ENCODE measurements at places on chromosomes 12 and 14.
A peak's percentile ranks its signal among the peaks of the same experiment; 100 is the strongest.

GRCh38 chr12:56941299-56942017 lies 7.2 kb upstream of the SDR9C7 start:
- peak; percentile 59 for DNase-seq

DNA sequence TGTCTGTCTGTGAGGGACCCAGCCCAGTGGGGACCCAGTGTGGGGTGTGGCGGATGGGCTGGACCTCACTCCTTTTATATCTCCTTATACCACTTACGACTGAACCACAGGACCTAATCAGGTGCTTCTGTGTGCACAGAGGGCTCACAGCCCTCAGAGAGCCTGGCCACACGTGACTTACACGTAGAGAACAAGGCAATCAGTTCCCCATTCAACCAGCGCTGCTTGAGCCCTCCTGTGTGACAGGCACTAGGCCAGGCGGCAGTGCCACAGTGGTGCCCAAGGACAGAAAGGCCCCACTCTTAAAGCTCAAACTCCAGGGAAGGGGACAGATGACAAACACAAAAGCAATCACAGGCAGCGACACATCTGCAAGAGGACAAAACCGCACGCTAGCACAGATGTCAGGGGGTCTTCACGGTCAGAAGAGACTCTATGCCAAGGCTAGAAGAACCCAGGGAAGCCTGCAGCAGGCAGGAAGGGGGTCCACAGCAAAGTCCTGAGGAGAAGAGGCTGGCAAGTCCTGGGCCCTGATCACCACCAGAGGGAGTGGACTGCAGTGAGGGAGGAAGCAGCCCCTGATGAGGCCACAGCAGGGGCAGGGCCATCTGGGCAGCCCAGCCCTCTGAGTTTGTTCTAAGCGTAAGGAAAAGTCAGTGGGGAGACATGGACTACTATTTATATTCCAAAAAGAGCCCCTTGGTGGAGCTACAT lies 39.3 kb downstream of the SETD3 start:
- DNase-seq, result no peak

DNA sequence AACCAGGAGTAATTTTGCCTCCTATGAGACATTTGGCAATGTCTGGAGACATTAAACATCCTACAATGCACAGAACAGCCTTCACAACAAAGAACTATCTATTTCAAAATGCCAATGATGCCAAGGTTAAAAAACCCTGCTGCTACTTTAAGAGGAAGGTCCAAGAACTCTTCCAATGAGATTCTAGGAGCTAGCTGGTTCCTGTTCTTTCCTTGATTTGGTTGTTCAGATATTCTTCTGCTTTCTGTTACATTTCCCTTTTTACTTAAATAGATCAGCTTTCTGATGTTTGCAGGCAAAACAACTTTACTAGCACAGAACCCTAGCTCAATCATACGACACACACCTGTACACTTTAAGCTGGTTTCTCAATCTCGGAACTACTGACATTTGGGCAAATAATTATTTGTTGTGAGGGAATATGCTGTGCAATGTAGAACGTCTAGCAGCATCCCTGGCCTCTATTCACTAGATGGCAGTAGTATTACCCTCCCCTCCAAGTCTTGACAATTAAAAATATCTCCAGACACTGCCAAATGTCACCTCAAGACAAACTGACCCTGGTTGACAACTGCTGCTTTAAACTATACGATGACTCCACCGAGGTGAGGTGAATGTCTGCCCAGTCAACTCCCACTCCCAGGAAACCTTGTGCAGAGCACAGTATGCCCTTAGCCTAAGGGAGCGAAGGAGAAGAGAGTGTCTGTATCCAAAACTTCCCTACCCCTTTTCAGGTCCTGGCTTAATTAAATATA lies 4.4 kb downstream of the BLTP3B start:
- DNase-seq, result no peak

GRCh38 chr14:64620910-64621309 lies 71.1 kb downstream of the PPP1R36 start:
- DNase-seq, result no peak

GRCh38 chr12:120775862-120776552 lies 50.4 kb downstream of the ACADS start:
- DNase-seq, result no peak

GRCh38 chr14:79861111-79861510 lies 350.2 kb downstream of the DIO2 start:
- no peak for DNase-seq

DNA sequence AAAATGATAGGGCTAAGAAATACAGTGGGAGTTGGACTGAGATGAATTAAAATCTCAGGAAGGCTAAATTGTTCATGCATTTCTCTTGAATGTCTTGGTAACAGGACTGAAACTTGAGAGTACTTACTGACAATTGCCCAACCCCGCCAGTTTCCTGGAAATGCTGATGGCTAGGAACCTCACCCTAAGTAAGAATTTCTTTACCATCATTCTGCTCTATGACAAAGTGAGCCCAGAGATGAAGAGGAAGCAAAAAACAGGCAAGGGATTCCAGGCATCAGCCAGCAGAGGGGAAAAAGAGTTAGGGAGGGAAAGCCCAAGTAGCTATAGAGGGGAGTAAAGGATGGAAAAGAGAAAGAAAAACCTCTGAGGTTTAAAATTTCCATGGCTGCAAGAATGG lies 397.7 kb downstream of the MDGA2 start:
- no peak for DNase-seq

GRCh38 chr14:98189511-98189910 lies 1082.5 kb downstream of the BCL11B start:
- DNase-seq, result no peak

DNA sequence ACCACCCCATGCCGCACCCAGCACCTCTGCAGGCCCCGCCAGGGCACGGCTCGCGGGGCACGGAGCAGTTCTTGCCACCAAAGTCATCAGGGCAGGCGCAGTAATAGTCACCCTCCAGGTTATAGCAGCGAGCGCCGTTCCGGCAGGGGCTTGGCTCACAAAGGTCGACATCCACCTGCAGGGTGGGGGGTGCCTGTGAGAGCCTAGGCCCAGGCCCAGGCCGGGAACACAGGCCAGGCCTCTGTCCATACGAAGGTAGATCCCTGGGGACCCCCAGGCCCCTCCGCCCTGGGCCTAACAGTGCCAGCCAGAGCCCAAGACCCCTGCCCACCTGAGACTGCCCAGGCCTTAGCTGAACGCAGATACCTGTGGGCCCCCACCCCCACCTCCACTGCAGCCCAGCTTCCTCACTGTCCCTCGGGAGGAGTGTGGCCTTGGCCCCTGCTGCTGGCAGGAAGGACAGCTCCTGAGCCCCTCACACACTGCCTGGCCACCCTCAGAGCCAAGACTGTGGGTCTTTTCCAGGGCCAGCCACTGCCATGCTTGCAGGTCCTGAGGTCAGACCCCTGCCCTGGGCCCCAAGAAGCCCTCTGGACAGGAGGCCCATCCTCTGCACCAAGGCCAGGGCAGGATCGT lies 19.3 kb downstream of the JAG2 start:
- DNase-seq, result no peak

DNA sequence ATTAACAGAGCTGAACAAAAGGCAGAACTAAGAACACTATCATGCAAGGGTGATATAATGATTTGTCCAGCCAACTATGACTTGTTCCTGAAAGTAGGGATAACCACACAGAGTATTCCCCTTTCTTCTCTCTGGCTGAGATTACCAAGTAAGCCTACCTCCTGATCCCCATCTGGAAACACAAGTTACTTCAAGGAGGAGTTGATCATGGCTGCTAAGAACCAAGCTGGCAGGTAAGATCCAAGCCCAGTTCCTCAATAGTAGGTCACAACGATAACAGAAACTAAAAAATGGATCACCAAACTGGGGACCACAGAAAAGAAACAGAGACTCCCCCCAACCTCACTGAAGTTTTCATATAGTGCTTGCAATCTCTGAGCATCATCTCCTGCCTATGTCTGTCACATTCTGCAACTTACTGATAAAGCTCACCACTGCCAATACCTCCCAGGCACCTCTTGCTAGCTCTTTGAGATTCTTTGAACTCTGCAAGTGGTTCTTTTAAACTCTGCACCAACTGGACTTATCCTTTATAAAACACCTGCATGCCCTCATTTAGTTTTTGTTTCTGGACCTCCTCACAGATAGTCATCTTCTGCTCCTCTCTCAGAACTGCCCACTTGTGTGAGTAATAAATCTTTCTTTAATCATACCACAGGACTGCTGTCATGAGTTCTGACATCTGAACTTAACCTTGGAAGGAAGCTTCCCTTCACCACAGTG lies 76.6 kb downstream of the LRP6 start:
- no peak for DNase-seq

GRCh38 chr12:114998750-114999128 lies 314.8 kb upstream of the TBX3 start:
- DNase-seq, result no peak

DNA sequence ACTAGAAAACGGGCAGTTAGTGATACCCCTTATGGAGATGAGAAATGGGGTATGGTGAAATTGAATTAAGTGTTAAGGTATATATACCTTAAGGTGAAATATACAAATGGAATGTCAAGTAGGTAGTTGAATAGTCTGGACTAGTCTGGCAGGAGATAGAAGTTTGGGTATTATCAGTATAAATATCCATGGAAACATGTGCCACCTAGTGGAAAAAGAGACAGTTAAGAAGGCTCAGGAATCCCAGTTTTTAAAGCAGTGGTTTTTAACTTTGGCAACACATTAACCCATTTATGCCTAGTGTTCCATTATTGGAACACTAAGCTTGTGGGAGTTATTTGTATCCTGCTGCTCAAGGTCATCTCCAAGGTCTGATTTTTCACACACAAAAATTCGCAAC lies 38.6 kb upstream of the TPH2 start:
- no peak for DNase-seq

GRCh38 chr12:101567918-101568317 lies 26.9 kb upstream of the MYBPC1 start:
- no peak for DNase-seq

DNA sequence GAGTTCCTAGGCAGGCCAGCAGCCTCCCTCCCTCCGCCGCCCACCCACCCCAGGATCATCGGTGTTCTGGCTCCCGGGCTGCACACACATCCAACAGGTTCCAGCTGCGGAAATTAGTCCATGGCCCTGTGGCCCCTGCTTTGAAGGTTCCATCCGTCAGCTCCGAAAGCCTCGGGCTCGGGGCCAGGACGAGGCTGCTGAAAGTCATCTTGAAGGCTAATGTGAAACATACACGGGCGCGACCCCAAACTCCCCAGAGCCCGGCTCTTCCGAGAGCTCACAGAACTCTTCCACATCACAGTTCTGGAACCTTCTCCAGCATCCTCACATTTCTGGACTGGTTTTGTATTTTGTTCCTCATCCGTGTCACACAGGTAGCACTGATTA lies 19.8 kb downstream of the KDM2B start:
- no peak for DNase-seq

- DNase-seq, result no peak
Measured at GRCh38 chr12:6340032-6340638, 1.7 kb downstream of the TNFRSF1A start.

DNA sequence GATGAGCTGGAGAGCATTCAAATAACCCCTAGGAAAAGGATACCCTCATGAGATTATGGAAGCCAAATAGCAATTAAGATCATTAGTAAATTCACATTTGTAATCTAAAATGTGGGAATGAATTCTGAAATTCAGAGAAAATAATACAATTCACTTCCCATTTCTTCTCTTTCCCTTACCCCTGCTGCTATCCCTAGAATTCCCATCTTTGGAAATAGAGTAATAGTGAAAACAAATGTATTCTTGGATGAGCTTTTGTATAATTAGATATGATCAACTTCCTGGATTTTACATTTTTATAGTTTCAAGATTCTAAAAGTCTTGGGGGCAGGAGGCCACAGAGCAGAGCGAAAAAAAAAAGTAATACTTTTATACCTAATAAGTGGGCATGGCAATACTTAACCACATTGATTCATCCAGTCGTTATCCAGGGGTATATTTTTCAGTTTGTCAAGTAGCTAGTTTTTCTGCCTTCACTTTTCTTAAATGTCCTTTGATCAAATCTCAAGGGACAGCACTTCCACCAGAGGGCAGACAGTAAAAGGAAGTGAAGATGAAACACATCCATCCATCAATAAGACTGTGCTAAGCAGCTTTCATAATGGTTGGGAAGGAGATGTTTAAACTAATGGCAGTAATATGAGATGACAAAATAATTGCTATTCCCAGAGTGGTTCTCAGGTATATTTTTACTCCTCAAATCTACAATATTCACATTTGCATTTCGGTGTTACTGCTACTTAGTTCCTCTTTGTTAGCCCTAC lies 401.3 kb downstream of the DIO2 start:
- no peak for DNase-seq

DNA sequence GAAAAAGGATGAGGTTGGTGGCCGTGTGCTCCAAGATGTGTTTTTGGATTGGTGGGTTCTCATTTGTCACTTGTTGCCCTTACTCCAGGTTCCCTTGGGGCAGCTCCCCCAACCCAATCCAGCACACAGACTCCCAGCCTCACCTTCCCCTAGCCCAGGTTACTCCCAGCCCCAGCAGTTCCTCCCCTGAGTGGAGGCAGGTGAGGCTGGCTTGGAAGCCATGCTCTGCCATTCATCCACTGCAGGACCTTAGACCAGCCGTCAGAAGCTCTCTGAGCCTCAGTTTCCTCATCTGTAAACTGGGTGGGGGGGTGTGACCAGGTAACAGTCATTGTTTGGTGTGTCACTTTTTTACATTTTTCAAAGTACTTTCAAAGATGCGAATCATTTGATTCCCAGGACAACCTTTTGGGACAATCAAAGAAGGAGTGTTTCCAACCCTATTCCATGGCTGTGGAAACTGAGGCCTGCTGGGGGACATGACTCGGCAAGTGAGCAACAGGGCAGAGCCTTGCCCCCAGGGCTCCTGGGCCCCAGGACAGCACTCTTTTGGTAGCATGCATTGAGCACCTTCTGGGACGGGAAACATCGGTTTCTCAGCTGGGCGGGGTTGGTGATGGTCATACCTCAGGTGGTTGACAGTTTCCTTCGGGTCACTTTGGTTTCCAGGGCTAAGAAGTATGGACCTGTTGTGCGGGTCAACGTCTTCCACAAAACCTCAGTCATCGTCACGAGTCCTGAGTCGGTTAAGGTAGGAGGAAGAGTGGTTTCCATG lies 7.2 kb downstream of the CYP46A1 start:
- DNase-seq, result no peak

DNA sequence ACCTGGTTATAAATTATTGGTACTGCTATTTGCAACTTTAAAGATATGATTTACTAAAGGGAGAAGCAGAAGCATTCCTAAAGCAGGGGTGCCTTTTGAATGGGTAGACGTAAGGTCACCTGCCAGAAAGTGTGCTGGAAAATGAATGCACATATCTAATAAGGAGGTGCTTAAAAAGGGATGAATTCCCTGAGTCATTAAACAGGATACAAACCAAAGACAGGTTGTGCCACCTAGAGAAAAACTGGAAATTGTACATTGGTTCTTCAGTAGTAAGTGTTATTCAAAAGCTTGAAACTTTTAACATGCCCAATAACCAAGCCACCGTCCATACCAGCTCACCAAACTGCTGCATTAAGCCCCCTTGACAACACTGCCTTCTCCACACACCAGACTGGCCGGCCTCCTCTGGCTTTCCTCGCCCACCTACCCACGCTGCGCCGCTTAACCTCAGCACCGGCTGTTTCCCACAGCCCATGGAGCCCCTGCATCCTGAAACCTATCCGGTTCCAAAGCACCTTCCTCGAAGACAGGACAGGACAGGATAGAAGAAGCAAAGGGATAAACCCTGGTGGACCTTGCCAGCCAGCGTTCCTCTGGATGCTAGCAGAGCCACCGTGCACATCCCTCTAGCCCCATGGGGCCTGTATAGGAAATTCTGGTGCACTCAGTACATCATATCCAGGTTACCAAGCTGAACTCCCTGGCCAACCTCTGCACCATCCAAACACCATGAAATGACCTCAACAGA lies 201.5 kb upstream of the CAND1 start:
- no peak for DNase-seq

- no peak for DNase-seq
Measured at GRCh38 chr12:68069275-68069674, 80.0 kb downstream of the IFNG-AS1 start.

GRCh38 chr12:14567351-14568162 lies at the start of gene PLBD1:
TSS of gene PLBD1 (minus strand) at chr12:14567883. CDS start at chr12:14567696, 187 bp downstream.
- DNase-seq, result no peak

All from dorsolateral prefrontal cortex (tissue), 122 donors.